Caudate nucleus (tissue), 63 donors: ENCODE measurements at places on chromosomes 16 and 17.

DNA sequence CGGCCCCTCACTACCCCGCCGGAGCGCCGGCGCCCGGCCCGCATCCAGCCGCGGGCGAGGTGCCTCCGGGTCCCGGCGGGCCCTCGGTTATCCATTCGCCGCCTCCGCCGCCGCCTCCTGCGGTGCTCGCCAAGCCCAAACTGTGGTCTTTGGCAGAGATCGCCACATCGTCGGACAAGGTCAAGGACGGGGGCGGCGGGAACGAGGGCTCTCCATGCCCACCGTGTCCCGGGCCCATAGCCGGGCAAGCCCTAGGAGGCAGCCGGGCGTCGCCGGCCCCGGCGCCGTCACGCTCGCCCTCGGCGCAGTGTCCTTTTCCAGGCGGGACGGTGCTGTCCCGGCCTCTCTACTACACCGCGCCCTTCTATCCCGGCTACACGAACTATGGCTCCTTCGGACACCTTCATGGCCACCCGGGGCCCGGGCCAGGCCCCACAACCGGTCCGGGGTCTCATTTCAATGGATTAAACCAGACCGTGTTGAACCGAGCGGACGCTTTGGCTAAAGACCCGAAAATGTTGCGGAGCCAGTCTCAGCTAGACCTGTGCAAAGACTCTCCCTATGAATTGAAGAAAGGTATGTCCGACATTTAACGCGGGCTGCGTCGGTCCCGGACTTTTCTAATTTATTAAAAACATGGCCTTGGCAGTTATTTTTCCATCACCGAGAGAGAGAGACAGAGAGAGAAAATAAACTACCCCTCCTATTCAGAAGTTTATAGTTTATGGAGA is 2.8 kb downstream of the IRX5 start:
- no peak for DNase-seq

DNA sequence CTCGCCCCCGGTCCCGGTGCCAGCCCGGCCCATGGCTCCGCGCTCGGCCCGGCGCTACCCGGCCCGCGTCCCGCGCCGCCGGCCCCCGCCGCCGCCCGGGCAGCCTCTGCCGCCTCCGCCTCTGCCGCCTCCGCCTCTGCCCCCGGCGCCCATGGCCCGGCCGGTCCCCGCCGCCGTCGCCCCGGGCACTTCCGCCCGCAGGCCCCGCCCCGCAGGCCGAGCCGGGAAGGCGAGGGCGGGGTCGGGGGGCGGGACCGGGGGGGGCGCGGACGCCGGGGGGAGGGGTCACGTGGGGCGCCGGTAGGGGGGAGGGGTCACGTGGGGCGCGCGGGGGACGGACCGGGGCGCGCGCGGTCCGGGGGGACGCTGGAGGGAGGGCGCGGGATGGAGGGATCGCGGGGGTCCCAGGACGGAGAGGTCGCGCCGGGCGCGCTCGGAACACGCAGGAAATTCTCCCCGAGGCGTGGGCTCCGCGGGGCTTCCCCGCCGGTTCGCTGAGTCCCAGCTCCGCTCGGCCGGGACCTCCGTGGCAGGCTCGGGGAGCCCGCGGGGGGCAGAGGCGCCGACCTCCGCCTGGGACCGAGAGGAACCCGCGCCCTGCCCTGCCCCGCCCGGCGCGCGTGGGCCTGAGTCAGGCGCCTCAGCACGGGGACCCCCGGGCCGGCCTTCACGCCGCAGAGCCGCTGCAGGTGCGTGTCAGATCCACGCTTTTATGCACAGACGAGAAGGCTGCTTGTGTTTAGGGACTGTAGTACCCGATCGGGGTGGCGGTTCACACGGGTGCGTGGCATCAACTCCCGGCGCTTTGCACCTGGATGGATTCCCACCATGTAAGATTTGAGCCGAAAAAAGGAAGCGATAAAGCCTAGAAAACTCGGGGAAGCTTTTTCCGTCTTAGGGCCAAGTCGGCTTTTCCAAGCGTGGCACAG is at the start of gene PGAP6:
Gene PGAP6, minus strand, starts transcription at position 190 of the 929 bp plus-strand sequence. Its CDS starts 157 bp downstream, at position 33.
- peak; percentile 60 for DNase-seq

- peak; percentile 25 for DNase-seq
Observed at GRCh38 chr16:89410794-89411309, 79.5 kb downstream of the ANKRD11 start.

- no peak for DNase-seq
Observed at GRCh38 chr17:5809056-5809455, 224.7 kb upstream of the NLRP1 start.

GRCh38 chr17:13806092-13806491 is 204.4 kb upstream of the HS3ST3A1 start:
- DNase-seq: no peak

DNA sequence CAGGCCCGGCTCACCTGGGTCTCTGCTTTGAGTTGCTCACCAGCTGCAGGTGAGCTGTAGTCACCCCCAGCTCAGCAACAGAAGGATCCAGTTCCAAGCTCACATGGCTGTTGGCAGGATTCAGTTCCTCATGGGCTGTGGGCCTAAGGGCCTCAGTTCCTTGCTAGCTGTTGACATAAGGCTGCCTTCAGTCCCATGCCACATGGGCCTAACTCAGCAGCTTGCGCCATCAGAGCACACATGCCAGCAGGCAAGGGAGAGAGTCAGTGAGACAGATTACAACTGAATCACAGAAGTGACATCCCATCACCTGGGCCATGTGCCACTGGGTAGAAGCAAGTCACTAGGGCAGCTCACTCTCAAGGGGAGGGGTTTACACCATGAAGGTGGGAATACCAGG is 24.7 kb downstream of the PSMD7 start:
- no peak for DNase-seq

DNA sequence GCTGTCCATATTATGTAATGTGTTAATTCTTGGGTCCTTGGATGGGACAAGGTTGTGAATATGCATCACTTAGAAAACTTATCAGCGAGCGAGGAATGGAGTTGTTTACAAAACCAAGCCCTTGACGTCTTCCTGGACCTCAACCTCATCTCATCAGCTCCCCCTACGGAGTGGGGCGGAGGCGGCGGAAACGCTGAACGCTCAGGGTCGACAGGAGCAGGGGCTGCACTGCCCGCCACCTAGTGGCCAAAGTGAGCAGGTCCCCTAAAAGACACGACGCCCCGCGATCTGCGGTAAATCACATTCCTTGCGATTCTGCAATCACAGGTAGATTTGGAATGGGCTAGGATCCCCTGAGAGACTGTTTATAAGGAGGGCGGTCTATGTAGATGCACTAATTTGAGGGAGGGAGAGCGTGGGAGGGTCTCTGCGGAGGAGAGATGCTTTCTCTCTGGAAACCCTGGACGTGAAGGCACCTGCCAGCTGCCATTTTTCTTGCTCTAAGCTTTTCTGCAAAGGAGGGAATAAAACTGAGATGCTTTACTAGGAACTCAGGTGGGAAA is 5.4 kb upstream of the ICAM2 start:
- DNase-seq: peak; percentile 12

DNA sequence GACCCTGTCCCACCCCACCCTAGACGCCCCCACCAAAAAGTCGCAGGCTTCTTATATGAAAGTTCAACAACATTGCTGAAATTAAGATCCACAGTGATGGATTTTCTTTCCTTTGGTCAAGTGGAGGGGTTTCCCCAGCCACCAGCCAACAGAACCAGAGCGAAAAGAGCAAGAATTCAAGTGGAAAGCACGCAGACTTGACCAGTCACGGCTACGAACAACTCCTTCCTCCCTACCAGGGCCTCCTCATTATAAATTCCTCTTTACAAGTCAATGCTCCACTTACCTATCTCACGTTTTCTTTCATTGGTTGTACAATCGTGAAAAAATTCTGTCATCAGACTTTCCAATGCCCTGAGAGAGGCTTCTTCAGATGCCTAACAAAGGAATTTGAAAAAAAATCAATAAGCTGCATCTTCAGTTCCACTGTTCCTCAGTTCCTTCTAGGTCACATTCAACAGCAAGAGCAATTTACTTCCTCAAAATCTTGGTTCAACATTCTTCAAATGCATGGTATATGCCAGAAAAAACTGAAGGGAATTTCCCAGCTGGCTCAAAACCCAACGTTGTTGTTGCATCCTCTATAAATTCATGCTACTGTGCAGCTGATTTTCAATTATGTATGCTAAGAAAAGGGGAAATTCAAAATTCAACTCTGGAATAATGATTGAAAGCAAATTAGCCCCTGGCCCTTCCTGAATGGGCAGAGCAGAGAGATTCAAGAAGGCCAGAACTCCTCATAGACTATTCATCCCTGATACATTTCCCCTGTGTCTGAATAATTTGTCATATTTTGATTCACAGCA is 30.9 kb downstream of the XPO6 start:
- no peak for DNase-seq

DNA sequence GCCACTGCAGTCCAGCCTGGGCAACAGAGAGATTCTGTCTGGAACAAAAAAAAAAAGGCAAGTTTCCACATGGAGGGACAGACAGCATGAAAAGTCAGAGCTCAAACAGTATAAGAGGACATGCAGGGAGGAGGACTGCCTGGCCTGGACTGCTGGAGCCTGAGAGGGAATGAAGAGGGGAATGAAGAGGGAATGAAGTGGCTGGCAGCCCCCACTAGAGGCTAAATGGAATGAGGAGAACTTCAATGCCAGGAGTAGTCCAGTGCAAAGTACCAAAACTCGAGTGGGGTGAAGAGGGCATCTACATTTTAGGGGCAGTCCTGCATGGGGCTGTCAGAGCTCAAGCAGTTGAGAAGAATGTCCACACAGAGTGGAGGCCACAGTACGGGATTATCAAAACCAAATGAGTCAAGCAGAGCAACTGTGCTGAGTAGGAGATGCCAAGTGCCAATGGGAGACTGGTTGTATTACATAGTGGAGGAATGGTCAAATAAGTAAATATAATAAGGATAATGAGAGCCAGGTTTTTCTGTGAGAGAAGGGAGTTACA is 22.9 kb downstream of the IKZF3 start:
- DNase-seq: no peak

- DNase-seq: no peak
Observed at GRCh38 chr16:63578791-63579190, 1542.6 kb upstream of the CDH8 start.

- no peak for DNase-seq
Observed at GRCh38 chr16:31528523-31529107, 915 bp downstream of the AHSP start.

DNA sequence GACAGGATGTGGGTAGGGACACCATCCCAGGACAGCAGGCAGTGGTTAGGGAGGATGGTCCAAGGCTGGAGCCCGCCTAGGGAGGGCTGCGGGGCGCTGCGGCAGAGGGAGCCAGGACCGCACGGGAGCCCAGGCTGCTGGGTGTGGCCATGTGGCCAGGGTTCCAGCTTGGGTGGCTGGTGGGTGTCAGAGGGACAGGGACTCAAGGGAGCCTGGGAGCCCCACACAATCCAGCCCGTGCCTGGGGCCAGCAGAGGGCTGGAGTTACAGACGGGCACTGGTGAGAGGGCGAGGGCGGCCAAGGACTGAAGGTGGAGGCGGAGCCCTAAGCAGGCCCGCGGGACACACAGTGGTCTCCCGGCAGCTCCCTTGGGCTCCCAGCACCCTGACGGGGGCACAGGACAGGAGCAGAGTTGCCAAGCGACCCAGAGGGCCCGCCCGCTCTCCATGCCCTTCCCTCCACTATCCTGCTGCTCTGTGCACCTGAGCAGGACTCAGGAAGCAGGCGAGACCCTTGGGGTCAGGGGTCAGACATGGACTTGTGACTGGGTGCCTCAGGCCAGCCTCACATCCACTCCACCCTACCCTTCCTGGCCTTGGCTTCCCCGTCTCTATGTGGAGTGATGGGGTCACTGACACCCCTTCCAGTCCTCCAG is 7.1 kb downstream of the MRPL28 start:
- DNase-seq: no peak

- DNase-seq: no peak
Observed at GRCh38 chr17:5396612-5397011, 22.9 kb downstream of the NUP88 start.

GRCh38 chr17:32664936-32665583 is 178.3 kb downstream of the CDK5R1 start:
- no peak for DNase-seq

- no peak for DNase-seq
Observed at GRCh38 chr17:57375770-57376225, 119.5 kb downstream of the MSI2 start.

DNA sequence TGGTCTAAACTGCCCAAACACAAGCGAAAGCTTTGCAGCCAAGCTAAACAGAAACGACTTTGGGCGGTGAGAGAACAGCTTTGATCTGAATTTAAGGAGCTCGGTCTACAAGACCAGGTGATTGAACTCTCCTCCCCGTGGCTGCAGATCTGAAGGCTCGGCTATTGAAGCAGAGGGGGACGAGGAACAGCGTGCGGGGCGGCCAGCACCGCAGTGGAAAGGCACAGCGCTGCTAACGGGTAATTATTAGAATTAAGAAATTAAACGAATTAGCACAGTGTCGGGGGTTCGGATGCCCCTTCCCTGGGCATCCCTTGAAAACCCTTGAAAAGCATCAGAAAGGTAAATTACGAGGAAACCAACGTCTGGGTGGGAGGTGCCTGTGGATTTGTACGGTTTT is 431 bp downstream of the TEKT3 start:
- DNase-seq: no peak

DNA sequence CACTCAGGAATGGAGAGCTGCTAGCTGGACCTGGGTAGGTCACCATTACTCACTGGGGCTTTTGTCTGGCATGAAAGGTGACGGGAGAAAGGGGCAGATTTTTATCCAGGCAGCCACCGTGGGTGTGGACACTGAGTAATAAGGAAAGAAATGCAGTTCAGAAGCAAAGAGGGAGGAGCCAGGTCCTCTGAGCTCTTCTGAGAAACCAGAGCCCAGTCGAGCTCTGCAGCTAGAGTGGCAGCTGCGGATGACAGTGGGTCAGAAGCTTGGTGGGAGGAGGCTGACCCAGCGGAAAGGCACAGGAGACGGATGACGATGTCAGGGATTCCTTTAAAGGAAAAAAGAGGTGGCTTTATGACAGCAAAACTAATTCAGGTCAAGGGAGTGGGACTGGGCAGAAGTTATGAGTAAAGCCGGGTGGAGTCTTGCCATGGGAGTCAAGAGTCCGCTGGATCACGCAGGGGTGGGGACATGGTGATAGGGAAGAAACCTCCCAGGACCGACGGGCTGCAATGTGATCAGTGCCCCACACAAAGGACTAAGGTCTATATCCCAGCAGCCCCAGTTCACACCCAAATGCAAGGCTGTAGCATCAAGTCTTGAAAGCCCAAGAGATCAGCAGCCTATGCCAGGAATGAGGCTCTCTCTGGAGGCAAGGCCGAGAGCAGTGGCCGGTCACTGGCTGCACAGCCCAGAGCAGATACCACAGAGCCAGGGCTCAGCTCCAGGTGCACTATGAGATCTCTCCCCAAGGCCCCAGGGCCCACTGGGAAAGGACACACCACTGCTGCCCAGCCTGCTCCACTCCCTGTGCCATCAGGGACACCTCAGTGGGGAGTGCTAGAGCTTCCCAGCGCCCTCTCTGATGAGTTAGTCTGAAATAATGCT is 6.3 kb upstream of the MNT start:
- no peak for DNase-seq
